ENCODE measurements at places on chromosomes 5 and 9.

DNA sequence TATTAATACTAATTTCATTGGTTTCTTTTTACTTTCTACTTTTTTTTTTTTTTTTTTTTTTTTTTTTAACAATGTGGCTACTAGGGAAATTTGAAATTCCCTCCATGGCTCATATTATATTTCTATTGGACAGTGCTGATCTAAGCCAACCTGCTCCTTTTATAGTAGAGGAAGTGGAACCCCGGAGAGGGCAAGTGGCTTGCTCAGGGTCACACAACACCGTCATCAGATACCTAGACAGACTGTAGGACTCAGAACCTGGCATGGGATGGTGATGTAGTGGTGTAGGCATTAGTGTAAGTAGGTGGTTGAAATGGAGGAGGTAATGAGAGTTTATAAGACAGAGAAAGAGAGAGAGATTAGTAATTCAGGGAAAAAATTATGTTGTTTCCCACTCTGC lies 10.8 kb downstream of the ZNF618 start:
- DNase-seq: no peak

DNA sequence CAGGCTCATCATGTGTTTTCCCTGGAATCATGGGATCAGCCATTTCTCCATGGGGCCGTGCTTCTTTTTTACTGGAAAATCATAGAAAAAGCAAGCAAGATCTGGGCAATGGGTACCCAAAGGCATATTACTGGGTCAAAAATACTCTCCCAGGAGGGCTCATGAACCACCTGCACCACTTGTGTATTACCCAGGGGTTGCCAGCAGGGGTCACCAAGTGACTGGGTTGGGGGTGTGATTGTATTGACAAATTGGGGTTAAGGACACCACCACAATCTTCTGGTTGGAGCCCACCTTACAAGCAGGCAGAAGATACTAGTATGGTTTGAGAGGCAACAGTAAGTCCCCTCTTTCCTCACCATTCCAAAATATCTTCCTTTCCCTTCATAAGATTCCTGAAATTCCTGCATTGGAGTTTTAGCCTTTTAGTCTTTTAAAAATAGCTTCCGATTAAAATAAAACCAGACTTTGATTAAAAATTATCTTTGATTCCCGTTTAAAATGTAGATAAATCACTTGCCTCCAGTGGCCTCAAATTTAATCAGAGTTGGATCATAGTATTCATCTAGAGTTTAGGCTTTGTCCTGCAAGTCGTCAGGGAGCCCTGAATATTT lies 603.3 kb downstream of the KIF4B start:
- peak; percentile 51 for DNase-seq

GRCh38 chr5:143771189-143771588 lies 40.8 kb upstream of the HMHB1 start:
- DNase-seq: no peak

- no peak for DNase-seq
These were observed 73.4 kb upstream of the PLPP6 start for GRCh38 chr9:4588721-4589120.

DNA sequence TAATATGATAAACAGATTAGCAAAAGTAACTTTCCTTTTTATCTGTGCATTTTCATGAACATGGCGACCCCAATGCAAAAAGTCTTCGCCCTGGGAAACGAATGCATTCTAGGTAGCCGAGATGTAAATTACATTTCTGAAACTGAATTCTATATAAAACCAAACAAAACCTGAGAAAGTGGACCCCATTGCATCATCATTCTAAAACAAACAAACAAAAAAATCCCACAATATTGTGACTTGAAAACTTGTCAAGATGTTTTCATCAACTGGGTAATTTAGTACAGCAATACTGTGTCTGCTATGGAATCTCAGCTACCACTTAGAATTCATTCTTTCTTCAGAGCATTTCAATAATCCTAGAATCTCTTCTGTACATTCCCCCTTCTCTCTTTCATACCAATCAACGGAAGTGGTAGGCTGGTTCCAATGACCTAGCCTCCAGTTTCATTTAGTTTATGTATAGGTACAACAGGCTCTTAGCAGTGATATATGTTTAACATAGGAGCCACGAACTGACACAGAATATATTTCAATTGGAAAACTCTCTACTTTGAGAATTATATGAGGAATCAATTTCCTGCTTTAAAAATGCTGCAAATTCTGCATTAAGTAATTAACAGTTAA lies 85.6 kb downstream of the FBXW11 start:
- DNase-seq: no peak

Data from head of caudate nucleus (tissue), 42 donors.